NCI-H345 (cell line): ENCODE measurements at places on chromosomes 4 and X.
A peak's percentile ranks its signal among the peaks of the same experiment; 100 is the strongest.

- DNase-seq: no peak
Observed at GRCh38 chr4:169582203-169582602, 30.2 kb downstream of the NEK1 start.

- no peak for DNase-seq
Observed at GRCh38 chr4:122764821-122765215, 32.3 kb downstream of the BBS12 start.

GRCh38 chrX:15146515-15146914 is 123.4 kb downstream of the ASB9 start:
- DNase-seq: no peak

GRCh38 chrX:9354918-9355317 is 109.9 kb upstream of the TBL1X start:
- no peak for DNase-seq

- peak; percentile 2 for DNase-seq
Observed at GRCh38 chr4:156598138-156598681, 373.4 kb downstream of the PDGFC start.

DNA sequence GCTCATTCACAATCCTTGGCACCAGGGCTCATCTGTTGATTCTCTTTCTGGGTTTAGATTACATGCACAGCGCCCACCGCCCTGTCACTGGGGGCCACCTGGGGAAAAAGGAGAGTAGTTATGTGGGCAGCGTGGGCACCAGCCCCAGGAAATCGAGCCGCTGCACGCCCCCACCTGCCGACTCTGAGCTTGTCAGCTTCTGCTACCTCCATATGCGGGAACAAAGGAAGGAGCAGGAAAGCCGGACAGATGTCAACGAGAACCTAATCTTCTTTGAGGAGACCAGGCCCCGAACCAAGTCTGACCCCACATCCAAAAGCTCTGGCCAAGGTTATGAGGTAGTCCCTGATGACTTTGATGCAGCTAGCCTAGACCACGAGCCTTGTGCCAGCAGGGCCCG is 31.0 kb upstream of the PRPS1 start:
- DNase-seq: no peak

GRCh38 chrX:39472161-39472560 is 625.6 kb downstream of the BCOR start:
- no peak for DNase-seq
